Ecto neural progenitor cell (in vitro differentiated cells): ENCODE measurements at places on chromosomes 6 and 20.
A peak's percentile ranks its signal among the peaks of the same experiment; 100 is the strongest.

DNA sequence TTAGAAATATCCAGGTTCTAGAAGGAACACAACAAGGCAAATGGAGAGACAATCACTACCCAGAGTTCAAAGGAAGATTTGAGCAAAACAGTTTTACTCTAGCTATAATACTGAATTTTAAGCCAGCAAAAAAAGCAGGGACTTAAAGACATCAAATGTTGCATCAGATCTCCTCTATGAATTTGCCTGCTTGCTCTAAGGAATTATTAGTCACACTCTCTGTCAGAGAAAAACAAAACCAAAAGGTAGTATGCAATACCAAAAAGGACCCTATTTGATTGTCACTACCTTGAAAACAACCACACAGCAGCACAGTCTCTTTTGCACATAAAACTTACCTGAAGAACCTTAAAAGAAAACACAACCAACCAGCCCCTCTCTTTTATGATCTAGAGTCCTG, 46.3 kb downstream of the BTBD9 start:
- no peak for DNase-seq

GRCh38 chr6:113449051-113449450, 408.1 kb upstream of the MARCKS start:
- no peak for DNase-seq

DNA sequence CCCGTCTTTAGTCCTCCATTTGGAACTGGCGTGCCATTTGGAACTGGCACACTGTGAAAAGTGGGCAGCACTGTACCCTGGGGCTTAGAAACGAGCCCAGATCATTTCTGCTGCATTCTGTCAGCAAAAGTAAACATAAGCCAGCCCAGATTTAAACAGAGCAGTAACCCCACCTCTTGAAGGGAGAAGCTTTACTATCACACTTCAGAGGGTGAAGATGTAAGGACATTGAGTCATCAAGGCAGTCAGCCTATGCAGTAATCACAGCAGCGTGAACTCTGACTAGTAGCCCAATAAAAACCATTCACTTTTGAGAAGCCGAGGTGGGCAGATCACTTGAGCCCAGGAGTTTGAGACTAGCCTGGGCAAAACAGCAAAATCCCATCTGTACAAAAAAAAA, 216.9 kb downstream of the EYA2 start:
- DNase-seq, result no peak

GRCh38 chr20:57786304-57786932, 76.6 kb upstream of the PMEPA1 start:
- DNase-seq, result no peak

DNA sequence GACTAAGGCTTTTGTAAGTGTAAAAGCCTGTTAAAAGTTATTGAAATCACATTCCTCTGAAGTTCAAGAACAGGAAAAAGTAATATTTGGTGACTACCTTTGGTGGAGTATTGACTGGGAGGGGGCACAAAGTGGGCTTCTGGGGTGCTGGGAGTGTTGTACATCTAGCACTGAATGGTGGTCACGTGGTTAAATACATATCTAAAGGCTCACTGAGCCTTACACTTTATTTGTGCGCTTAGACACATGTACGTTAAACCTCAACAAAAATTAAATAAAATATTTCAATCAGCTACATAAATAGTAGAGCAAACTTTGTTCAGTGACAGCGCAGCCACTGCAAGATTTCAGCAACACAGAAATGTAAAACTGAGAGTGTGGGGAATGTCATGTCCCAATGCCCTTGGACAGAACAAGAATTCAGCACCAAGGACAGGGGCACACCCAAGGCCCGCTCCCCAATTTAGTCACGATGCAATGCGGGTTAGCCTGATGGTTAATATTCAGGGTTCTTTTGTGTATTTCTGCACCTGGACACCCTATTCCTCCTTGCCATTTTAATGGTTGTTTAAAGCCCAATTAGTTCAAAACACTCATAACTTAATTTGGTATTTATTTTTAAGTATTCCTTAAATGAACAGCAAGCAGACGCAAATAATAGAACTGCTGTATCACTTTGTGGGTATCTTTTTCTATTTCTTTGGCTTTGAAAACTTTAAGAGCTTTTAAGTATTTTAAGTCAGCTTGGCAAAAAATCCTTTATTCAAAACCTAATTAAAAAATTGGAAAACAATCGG, 37.4 kb downstream of the ANGPT4 start:
- DNase-seq, result peak; percentile 72

- DNase-seq, result no peak
These were observed 20.0 kb upstream of the CDYL start for GRCh38 chr6:4756247-4756646.

DNA sequence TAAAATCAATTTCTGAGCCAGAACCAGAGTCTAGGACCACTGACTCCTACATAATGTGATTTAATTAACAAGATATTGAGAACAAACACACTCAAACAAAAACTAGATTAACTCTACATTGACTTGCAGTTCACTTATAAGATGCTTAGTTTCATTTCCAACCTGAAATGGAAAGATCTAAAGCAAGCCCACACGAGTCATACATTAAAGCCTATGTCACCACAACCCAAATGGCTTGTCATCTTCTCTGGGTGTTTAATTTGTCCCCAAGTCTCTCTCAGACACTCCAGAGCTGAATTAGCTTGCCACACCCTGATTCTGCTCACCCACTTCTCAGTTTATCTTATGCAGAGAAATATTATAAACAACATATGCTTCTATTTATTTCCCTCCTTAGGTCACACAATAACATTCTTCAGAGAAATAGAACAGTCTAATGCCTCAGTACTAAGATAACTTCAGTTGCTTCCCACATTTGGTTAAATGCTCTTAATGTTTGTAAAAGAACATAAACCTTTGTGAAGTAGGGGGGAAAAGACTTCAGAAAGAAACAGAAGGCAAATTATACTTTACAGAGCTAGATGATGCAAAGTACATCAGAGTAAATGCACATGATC, 8.8 kb upstream of the FBXO30 start:
- no peak for DNase-seq

DNA sequence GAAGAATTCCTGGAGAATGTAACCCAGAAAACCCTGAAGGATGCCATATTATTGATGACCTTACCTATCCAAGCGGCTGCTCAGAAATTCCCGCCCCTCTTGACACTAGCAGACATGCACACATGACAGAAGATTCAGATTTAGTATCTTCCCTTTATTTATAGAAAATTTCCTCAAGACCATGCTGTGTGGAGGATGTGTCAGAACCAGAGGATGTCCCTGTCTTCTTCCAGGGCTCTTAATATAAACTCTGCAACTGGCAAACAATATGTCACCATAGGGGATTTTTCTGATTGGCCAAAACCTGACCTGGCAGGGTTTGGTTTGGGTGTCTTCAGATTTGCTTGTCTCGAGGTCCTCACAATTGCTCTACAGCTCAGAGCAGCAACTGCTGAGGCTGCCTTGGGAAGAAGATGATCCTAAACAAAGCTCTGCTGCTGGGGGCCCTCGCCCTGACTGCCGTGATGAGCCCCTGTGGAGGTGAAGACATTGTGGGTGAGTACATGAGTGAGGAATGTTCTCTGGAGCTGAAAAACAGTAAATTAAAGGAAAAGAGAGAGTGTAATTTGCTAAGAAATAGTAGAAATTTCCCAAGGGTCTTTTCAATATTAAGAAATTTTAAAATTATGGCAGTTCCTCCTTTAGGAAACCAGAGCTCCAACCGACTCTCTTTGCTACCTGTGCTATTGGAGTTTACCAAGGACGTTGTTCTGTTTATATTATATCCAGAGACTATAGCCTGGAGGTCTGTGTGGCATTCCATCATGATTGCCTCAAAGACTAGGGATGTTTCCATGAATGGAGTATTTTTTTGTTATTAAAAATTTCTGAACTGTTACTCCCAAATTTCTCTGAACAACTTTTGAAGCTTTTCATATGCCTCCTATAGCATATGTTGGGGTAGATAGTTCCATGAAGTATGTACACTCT, at the start of gene HLA-DQA2:
Gene HLA-DQA2 (plus strand): TSS at position 361 of the 930 bp plus-strand sequence. CDS start 53 bp downstream, at position 414.
- no peak for DNase-seq

GRCh38 chr6:141641406-141641805, 491.3 kb upstream of the GJE1 start:
- DNase-seq, result no peak
